ENCODE measurements at places on chromosomes 3 and 15. TPM values are rescaled to one million over a fixed set of nuclear protein-coding genes. Genes with fewer than 3 reads are reported as not detected.

Gene RBPMS2
- total RNA-seq, result 0.22 TPM

Gene COLQ
- 0.29 TPM for total RNA-seq

Gene AADACL2
- total RNA-seq, result not detected

Gene SCAANT1
- total RNA-seq, result not detected

Gene CD200R1
- 0.14 TPM for total RNA-seq

Gene EFHB
- not detected for total RNA-seq

Gene GOLGA6D
- not detected for total RNA-seq

Gene CDCP1
- 88.0 TPM for total RNA-seq
